ENCODE measurements at places on chromosomes 1 and 21.

GRCh38 chr1:161805399-161806197 lies 39.5 kb downstream of the ATF6 start:
- DNase-seq: no peak

- no peak for DNase-seq
Observed at GRCh38 chr1:28519946-28520725, 14.3 kb downstream of the RCC1 start.

DNA sequence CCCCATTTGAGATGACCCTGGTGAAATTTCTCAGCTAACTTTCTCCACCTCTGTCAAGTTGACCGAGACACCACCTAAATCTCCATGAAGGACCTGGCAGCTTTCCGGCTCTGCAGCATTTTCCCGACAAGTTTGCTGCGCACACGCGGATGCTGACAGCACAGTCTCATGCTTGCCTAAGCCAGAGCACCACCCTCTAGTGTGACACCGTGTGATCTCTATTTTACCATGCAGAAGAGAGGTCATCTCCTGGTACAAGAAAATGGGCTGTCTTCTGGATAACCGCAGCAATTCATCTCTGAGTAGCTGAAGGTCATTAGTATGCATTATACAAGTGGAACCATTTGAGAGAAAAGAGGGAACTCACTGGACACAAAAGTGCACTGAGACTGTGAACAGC lies 38.9 kb upstream of the H6PD start:
- no peak for DNase-seq

GRCh38 chr1:77513839-77514763 lies 168.4 kb downstream of the ZZZ3 start:
- DNase-seq: peak; percentile 69

DNA sequence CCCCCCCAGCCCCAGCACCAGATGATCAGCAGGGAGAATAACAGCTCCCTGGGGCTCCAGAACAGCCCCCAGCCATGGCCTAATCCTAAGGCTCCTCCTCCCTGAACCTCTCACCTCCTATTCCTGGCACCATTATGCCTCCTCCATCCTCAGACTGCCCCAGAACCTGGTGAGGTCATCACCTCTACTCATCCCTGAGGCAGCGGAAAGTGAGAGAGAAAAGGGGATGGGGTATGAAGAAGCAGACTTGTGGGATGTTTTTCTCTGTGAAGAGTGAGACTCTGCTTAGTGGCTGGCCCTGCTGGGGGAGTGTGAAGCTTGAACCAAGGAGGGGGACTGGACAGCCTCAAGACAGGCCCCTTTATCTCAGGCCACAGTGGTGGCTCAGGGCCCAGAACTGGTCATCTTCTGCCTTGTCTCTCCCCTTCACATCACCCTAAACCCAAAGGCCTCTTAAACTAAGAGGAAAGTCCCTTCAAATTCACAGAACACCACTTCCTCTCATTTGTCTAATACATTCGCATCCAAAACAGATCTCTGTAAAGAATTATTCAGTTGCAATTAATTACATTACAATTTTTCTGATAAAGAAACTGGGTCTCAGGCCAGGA lies 2.2 kb upstream of the PPM1J start:
- DNase-seq: no peak

DNA sequence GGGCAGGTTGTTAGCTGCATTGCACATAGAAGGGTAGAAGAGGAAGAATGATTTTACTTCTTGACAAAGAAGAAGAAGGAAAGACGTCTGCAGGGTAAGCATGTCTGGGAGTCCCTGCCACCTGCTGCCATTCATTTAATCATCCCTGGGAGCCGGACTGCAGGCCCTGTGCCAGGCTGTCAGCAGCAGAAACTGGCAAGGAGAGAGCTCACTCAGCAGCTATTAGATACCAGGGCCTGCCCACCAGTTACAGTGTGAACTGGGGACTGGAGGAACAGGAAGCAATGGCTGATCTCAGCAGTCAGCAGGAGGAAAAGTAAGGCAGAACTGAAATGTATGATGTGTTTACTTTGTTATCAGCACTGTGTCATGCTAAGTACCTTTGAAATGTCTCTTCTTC lies 75.7 kb upstream of the C1orf87 start:
- DNase-seq: no peak

DNA sequence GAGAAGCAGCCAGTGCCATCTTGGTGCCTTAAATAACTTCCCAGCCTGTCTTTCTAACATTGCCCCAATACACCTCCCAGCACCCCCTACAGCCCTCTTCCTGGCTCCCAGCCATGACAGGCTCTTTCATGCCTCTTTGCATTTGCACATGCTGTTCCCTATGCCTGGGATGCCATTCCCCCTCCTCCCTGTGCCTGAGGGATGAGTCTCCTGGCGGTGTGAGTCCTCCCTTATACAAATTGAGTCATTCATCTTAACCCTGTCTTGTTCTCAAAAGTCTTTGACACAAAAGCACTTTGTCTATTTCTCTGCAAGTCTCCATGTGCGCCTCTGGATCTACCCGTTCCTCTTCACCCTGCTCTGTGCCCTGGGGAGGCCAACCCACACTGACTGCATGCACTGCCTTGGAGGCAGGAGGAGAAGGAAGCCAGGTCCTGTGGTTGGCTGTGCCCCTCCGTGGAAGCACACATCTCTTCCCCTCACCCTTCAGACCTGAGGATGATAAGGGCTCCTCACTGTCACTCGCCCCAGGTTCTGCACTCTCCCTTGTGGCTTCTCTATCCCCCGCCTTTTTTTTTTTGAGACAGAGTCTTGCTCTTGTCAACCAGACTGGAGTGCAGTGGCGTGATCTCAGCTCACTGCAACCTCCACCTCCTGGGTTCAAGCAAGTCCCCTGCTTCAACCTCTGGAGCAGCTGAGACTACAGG lies 25.1 kb downstream of the CDCP2 start:
- DNase-seq: no peak

- DNase-seq: no peak
Observed at GRCh38 chr1:14183329-14183728, 415.2 kb upstream of the KAZN start.

GRCh38 chr1:117967477-117967876 lies 37.9 kb downstream of the WDR3 start:
- peak; percentile 22 for DNase-seq

DNA sequence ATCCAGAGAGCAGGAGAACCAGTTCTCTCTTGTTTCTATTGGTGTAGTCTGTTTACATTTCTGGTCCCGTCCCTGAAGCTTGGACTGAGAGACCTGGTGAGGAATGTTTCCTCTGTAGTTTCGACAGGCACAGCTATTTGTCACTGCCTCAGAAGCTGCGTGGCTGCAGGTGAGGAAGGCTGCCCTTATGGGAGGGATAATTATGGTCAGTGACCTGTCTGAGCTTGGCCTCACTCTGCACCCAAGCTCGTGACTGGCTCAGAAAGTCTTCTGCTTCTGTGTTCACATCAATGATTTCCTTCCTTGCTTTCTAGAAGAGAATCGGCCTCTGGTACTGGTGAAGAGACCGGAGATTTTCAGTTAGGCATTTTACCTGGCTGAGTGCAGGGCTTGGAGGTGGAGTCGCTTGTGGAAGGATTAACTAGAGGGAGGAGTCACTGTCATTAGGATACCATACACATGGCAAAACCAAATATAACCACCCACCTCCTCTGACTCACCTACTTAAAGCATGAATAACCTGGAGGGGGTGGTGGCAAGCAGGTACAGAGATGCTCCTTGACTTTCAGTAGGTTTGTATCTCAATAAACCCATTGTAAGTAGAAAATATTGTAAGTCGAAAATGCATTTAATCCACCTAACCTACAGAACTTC lies 19.9 kb upstream of the WDR26 start:
- no peak for DNase-seq

GRCh38 chr1:248924696-248925532 lies 18.9 kb downstream of the PGBD2 start:
- peak; percentile 63 for DNase-seq

DNA sequence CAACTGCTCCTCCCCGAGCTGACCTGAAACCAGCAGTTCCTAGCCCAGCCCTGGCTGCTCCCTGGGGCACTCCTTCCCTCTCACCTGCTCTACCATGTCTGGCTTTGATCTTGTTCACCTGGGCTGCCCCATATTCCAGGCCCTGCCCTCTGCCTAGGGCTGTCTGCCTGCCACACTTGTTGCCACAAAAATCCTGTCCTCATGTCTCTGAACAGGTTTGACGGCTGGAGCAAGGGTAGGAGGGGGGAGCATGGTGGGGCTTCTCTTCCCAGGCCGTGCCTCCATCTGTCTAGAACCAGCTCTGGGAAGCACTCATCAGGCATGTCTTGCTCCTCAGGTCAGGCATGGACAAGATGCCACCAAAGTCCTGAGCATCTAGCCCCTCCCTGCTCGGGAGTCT lies 44.3 kb upstream of the WNT2B start:
- no peak for DNase-seq

DNA sequence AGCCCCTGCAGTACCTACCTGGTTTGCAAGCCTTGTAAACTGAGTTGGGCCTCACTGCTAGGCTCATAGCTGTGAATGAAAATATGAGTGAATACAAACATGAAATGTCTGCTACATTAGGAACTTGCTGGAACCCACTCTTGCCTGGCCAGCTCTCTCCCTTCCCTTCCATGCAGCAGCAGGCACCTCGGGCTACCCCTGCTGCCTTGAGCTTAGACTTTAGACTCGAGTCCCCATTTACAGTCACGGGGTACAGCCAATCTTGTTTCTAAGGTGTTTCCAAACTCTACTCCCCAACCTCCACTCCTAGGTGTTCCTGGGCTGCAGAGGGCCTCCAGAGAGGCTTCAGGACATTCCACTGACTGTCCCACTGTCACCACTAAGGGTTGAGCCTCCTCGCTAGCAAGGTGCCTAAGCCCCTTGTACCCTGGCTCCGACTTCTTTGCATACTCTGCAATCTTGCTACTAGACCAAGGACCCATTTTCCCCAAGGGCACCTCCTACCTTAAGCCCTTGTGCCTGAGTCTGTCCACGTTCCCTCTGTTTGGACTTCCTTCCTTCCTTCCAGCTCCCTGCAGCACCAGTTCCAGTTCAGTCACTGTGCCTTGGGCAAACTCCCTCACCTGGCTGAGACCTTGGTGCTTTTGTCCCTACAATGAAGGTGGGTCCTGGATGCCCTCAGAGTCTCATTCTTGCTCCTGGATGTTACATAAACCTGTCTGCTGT lies 36.9 kb downstream of the CDK18 start:
- DNase-seq: no peak

DNA sequence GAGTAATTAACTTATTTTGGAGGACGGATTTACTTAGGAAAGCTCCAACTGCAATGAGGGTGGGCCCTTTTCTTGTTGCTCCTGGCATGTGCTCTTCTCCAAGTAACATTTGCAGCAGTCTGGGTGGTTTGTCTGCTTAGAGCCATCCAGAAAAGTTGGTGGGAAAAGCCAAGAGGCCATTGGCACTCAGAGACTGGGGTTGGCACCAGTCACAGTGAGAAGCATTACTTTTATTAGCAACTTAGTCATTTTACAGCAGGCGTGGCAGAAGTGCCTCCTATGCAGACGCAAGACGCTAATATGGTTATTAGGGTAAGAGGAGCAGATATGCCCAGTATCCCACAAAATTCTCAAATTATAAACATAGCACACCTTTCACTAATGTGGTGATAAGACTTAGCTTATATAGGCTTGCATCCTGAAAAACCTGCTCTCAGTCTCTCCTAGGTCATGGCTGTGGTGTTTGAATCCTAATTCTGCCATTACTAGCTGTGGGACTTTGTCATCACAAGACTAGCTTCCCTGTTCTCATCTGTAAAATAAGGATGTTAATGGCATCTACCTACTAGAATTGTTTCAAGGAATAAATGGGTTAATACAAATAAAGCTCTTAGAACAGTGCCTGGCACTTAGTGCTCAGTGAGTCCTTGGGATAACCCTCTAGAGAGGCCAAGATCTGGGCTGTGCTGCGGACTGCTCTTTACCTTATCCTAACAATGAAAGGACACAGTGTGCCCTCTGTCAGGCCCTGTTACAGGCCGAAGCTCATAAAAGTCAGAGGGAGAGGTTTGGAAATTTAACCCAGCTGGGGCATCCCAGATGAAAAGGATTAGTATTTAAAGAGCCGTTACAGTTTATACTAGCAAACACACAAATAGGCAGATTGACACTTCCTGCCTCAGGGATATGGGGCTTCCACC lies 154.6 kb downstream of the ROR1 start:
- DNase-seq: no peak

- peak; percentile 87 for DNase-seq
Observed at GRCh38 chr1:201268604-201269151, 14.6 kb upstream of the PKP1 start.

DNA sequence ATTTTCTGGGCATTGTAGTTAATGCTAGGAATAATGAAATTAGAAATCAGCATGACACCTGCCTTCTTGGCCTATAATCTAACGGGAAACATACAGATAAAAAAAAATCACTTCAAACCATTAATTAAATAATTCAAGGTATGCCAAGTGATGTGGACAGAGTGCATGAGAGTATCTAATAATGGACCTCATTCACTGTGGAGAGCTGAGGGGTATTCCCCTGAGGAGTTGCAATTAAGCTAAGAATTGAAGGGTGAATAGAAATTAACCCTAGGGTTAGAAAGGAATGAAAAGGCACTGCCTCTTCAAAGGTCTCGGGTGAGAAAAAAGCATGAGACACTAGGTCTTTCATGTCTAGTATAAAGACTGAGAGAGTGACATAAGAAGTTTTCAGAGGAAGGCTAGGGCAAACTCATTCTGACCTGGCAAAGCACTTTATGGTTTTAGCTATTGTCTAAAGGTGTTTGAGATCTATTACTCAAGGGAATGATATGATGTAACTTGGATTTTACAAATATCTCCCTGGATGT lies 466.1 kb downstream of the KCNT2 start:
- no peak for DNase-seq

DNA sequence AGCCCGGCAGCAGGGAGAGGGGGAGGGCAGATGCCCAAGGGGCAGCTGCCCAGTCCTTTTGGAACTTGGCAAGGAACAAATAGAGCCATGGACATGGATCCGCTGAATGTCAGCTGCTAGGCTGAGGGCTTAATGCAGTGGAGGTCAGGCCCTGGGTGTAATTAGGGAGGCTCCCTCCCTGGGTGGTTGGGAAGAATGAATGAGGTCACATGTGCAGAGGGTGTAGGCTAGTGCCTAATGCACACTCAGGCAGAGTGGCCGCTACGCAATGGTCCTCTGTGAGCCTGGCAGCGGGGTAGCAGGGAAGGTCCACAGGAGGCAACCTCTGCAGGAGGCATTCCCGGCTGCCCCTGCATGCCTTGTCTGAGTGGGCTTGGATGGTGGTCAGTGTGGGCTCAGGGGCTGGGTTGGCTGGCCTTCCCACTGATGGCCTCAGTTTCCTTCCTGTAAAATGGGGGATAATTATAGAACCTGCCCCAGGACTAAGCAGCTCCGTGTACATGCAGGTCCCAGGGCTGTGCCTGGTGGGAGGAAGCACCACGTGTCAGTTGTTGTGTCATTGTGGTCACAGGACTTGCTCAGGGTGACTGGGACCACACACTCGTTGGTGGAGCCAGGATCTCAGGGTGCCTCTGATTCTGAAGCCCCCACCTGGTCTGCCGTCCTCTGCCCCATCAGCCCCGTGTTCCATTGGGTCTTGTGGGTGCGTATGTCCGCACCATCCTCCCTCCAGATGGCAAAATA lies 81.6 kb upstream of the ACTL8 start:
- DNase-seq: no peak

Measured in brain microvascular endothelial cell (primary cell).